ENCODE measurements at places on chromosomes 6 and 20.

GRCh38 chr20:53364646-53365045 lies 229.0 kb downstream of the ZNF217 start:
- no peak for DNase-seq

DNA sequence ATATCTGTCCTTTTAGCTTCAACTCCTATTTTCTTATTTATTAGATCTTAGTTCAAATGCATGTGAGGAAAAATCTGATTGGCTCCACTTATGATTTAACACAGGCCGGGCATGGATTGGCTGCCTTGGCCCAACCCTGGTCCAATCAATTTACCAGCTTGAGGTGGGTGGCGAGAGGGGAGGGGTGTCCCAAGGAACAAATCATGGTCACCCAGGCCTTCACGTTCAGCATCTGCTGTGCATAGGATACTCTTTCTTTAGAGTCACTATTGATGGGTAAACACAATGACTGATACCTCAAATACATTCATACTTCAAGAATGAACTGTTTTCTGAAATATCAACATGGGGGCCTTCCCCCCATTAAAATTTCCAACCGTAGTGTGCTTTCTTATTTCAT lies 14.9 kb upstream of the BACH2 start:
- DNase-seq: no peak

DNA sequence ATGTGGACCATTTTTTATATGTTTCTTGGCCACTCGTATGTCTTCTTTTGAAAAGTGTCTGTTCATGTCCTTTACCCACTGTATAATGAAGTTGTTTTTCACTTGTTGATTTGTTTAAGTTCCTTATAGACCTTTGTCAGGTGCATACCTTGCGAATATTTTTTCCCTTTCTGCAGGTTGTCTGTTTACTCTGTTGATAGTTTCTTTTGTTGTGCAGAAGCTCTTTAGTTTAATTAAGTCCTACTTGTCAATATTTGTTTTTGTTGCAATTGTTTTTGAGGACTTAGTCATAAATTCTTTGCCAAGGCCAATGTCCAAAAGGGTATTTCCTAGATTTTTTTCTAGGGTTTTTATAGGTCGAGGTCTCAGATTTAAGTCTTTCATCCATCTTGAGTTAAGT lies 66.2 kb downstream of the UNC5CL start:
- no peak for DNase-seq

- DNase-seq: no peak
Observed at GRCh38 chr20:48444249-48444648, 383.6 kb downstream of the PREX1 start.

DNA sequence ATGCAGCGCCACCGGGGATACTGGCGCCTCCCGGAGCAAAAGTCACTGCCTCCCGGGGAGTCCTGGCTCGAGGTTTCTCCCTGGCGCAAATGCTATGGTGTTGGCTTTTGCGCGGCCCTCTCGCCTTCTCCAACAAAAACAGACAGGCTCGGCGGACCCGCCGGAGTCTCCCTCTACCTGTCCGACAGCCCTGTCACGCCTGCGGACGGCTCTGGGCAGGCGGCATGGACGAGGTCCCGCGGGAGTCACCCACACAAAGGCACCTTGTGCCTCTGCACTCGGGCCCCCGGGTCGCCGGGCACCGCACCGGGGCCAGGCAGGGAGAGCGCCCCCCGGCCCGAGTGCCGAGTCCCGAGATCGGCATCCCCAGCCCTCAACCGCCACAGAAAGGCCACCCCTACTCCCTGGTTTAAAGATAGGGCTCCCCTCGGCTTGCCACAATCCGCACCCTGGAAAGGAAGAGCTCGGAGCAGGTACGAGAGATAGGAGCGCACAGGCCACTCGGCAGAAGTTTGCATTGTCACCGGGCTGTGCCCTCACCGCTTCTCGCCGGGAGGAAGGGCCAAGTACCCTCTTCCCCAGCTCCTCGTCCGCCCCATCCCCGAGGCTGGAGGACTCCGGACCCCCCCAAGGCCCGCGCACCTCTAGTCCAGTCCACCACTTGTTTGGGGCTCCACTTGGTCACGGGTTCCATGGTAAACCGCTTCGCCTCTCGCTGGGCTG lies 903 bp downstream of the CNKSR3 start:
- DNase-seq: peak; percentile 84

GRCh38 chr6:134123666-134124208 lies 71.3 kb upstream of the SLC2A12 start:
- no peak for DNase-seq

DNA sequence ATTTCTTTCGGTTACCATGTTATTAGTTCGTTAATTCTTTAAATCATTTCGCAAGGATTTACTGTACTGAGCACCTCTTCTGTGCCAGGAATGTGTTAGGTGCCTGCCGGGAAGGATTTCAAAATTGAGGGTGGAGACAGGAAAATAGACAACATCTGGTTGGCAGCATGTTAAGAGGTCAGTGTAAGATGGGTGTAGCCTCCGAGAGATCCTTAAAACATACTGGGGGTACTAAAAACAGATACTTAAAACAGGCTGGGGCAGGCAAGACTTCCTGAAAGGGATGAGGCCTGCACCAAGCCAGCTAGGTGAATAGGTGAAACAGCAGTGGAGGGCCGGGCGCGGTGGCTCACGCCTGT lies 178.0 kb upstream of the SGK1 start:
- DNase-seq: no peak

- DNase-seq: no peak
Observed at GRCh38 chr20:63264519-63264918, 8.1 kb upstream of the ARFGAP1 start.

DNA sequence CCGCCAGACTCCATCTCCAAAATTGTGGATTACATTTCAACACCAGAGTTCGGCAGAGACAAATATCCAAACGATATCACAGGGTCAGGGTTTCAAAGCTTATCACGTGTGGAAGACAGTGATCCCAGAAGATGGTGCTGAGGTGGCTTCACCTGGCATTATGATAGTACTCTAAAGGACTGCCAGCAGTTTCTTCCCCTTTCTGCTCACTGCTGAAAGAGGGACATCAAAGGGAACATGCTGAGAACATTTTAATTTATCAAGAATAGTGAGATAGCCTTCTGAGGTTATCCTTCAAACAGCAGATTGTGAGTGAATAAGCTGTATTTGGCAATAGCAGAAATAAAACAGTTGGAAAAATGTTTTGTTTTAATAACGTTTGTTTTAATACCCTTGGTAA lies 79.7 kb downstream of the FIG4 start:
- no peak for DNase-seq

DNA sequence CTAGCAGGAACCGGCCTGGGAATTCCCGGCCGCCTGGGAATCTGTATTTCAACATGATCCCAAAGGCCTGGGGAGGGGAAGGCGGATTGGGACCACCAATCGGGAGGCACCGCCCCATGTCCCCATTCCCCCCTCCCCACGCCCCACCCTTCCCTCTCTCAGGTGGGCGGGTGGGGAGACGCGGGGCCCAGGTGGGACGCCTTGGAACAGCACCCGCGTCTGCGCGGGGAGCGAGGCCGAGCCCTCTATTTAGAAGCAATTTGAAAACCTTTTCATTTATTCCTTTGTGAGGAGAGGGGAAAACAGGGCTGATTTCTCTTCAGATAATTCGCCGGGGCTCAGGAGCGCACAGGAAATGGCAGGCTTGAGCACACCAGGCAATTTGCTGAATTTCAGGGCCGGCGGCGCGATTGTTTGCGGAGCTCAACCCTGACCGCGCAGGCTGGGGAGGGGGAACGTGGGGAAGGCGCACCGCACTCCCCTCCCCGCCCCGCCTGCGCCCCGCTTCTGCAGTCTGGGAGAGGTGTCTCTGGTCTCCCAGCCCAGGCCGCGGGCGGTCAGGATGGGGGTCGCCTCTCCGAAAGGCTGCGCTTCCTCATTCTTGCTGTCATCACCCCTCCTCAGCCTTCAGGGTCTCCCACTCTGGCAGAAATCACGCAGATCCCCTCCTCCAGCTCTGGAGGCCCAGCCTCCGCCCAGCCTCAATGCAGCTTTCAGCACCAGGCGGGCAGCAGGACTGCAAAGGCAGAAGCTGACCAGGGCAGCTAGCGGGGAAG lies 170.0 kb downstream of the GRM4 start:
- peak; percentile 78 for DNase-seq

DNA sequence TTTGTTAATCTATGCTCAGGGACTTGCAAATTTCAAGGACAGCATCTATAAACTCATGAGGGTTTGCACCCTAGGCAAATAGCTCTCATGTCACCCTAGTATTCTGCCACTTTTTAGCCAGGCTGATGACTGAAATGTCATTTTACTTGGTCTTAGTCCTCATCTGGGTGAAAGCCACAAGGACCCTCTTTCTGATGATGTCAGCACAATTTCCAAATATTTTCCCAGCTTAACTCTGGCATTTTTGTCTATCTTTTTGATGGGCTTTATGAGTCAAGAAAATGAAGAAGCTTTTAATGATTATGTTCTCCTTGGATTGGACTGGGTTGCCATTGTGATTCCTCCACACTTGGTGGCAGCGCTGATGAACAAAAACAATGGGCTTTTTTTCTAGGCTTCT lies 420.1 kb upstream of the BTBD3 start:
- DNase-seq: no peak

DNA sequence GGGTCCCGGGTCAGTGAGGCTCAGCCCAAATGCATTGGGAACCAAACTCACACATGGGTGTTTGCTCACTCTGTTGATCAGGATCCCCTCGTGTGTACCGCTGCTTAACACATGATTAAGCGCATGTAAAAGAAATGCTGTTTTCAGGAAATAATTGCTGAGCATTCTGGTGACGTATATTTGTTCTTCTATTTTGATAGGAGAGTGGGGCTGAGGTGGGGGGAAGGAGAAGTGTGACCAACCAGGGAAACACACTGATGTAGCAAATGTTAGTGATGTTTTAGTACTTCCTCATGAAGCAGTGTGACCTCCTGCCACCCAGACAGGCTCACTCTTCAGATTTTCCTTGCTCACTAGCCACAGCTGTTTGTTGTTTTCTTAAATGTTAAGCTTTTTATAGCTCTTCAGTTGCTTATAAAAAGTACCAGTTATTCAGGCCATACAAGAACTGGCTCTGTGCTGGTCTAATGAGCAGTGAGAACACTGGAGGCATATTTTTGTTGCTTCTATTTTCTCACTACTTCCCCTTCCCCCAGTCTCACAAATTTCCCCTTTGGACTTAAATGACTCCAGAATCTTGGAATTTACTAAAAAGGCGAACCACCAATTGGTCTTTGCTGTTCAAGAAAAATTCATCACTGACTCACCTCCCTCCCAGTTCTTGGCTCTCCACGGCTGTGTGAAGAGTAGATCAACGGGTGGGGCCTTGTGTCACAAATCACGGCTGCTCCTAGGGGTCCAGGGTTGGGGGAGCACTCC lies 79.2 kb upstream of the BACH2 start:
- no peak for DNase-seq

DNA sequence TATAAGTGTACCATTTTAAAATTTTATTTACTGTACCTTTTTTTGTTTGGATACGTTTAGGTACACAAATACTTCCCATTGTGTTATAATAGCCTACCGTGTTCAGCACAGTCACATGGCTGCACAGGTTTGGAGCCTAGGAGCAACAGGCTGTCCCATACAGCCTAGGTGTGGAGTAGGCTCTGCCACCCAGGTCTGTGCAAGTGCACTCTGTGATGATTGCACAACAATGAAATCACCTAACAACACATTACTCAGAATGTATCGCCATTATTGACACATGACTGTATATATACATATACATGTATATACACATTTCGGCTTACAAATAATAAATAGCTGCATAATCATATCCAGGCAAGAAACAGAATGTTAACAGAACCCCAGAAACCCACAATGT lies 15.4 kb downstream of the SERAC1 start:
- DNase-seq: no peak

DNA sequence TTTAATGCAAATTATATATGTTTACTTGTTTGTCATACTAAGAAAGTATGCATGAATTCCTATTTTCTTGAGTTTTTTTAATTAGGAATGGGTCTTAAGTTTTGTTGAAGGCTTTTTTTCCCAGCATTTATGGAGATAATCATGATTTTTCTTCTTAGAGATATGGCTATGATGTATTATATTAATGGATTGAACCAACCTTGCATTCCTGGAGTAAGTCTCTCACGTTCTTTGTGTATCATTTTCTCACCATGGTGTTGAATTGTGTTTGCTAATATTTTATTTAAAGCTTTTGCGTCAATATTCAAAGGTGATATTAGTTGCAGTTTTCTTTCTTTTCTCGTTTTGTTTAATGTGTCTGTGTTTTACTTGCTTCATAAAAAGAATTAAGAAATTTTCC lies 48.4 kb upstream of the SLC35D3 start:
- DNase-seq: no peak

- no peak for DNase-seq
Observed at GRCh38 chr6:167005350-167006159, 6.4 kb downstream of the CEP43 start.

DNA sequence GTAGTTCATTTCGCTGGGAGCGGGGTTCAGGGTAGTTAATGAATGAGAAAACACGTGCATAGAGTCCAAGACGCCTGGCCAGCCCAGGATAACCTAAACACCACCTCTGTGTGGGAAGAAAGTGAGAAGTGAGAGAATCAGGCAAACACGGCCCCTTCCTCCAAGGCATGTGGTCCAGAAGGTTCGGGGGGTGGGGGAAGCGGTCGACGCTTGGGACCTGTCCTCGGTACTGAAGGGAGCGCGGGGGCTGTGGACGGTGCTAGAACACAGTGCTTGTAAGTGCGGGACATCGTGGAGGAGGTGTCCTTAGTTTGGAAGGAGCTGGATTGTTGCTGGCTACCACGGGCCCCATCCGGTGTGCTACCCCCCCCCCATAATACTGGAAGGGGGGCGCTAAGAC lies 1.7 kb upstream of the VSTM2L start:
- no peak for DNase-seq
